IMR-90 (cell line): ENCODE measurements at places on chromosomes 5 and 9.

GRCh38 chr9:296411-296810, 81.7 kb downstream of the DOCK8 start:
- H3K4me3 ChIP-seq: no peak overlapping the region
- no peaks in the 10 kb centered on the region for H3K27me3 ChIP-seq
- DNase-seq: no peak

- no peak overlapping the region for H3K4me3 ChIP-seq
- no peaks in the 10 kb centered on the region for H3K36me3 ChIP-seq
- H3K27ac ChIP-seq: no peak overlapping the region
- no peaks in the 10 kb centered on the region for H3K4me1 ChIP-seq
- DNase-seq: peak; percentile 67
- H3K27me3 ChIP-seq: no peaks in the 10 kb centered on the region
These were observed 14.1 kb upstream of the MAP1B start for GRCh38 chr5:72093217-72093616.

DNA sequence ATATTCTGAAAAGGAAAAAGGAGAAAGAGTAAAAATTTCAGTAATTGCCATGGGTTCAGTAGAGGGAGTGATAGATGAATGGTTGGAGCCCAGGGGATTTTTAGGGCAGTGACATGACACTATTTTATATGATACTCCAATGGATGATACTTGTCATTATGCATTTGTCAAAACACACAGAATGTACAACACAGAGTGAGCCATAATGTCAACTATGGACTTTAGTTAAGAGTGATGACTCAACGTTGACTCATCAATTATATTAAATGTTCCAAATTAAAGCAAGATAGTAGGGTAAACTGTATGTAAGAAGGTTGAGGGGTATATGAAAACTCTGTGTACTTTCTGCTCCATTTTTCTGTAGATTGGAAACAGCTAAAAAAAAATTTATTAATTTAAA, 586.4 kb downstream of the TAF11L14 start:
- DNase-seq: no peak
- no peaks in the 10 kb centered on the region for H3K27me3 ChIP-seq
- H3K36me3 ChIP-seq: no peaks in the 10 kb centered on the region
- H3K27ac ChIP-seq: no peak overlapping the region

DNA sequence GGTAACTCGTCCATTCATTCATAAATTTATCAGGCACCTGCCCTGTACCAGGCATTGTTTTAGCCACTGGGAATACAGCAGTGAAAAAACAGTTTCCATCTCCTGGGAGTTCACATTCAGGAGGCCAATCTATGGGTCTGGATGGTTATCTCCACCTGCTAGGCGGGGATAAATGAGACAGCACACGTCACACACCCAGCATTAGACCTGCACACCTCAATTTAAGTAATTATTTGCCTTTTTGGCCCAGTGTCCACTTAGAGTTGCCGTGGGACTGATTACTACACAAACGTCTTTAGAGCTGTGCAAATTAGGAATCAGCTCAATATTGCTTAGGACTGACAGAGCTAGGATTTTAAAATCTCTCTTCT, 46.1 kb downstream of the STK10 start:
- H3K4me1 ChIP-seq: peaks cover 17% of the 10 kb centered on the region
- no peak overlapping the region for H3K4me3 ChIP-seq
- DNase-seq: no peak
- H3K27ac ChIP-seq: no peak overlapping the region
- H3K27me3 ChIP-seq: no peaks in the 10 kb centered on the region
- peaks cover 1% of the 10 kb centered on the region; the same call in 1 of the 2 replicates for H3K36me3 ChIP-seq
